Osteocyte (in vitro differentiated cells): ENCODE measurements at places on chromosomes 7 and 10.

- DNase-seq = no peak
Measured at GRCh38 chr7:583410-584121, 63.9 kb upstream of the PDGFA start.

DNA sequence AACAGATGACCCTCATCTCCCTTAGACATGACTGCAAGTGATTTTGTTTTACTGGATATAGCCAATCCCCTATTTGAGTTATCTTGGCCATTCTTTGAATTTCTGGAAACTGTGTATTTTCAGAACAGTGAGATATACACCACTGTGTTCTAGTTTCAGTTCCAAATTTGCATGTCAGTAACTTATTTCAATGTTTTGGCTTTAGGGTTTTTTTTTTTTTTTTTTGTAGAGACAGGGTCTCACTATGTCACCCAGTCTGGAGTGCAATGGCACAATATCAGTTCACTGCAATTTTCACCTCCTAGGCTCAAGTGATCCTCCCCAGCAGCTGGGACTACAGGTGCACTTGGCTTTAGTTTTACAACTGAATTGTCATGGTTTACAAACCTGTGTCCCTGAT lies 67.2 kb downstream of the ATAD1 start:
- DNase-seq = no peak

DNA sequence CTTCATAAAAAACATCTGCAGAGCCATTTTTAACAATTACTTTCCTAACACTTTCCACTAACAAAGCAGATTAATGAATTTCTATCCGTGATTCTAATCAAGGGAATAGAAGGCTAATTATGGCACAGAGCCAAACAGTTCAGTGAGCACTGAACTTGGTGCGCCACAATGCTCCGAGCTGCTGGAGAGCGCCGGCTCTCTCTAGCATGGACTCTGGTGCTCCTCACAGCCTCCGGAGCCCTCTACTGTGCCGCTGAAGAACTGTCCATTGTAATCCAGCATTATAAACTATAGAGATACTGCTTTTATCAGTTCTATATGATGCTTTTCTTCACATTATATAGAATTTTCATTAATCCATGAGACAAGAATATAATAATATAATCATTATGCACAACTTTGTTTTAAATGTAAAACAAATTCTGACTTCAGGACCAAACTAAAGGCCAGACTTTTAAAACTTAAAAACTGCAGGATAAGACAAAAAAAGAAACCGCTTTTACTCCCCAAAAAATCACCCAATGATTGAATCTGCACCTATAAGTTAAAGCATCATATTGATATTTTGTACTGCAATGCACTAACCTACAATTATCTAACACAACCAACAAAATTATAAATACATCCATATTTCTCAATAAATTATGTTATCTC lies 123.6 kb downstream of the RNF32 start:
- no peak for DNase-seq

- no peak for DNase-seq
Measured at GRCh38 chr7:55309040-55309991, 55.8 kb upstream of the LANCL2 start.

DNA sequence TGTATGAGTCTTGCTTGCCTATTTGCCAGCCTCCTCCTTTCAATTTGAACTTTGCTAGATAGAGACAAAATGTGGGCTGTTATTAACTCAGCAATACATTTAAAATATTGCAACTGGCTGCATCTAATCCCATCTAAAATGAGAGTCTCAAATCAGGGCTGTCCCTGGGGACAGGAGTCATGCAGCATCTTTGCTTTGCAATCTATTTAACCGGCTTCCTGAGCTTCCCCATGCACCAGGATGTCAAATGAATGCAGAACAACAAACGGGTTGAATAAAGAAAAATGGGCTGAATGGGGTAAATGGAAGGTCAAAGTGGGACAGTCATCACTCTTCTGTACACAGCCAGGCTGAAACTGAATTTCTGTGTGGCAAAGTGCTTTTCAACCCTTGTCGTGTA lies 89.2 kb downstream of the AOAH start:
- DNase-seq = no peak

- no peak for DNase-seq
Measured at GRCh38 chr10:103916254-103916653, 1.7 kb downstream of the STN1 start.

DNA sequence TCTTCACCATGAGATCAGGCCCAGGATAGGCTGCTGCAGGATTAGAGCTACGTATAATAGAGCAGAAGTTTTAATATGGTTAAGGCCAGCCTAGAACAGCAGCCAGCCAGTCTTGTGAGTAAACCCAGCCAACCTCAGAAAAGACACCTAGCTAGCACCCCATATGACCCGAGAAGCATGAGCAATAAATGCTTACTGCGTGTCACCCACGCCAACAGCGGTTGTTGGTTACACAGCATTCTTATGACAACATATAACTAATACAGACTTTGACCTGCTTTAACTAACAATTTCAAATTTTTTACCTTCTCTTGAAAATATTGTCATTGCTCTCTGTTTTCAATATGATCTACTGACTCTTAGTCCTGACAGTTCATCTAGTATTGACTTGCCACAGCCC lies 105.7 kb downstream of the HBP1 start:
- DNase-seq = no peak

DNA sequence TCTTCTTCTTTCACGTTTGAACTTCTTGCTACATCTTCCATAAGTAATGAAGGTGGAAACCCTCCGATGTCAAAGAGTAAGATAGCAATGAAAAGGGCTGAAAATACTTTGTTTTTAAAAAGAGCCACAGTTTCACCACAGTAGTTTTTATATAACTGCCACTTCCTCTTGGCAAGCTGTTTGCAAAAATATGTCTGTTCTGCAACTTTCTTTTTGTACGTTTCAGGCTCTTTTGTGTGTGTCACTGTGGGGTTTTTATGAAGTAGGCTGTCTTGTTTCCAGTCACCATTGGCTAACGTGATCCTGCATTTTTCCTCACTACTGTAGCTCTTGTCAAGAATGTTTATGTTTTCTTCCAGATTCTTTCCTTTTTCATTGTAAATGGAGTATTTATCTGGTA lies 55.6 kb downstream of the SLC16A9 start:
- no peak for DNase-seq

- no peak for DNase-seq
Measured at GRCh38 chr7:117165656-117166055, 157.2 kb downstream of the WNT2 start.

DNA sequence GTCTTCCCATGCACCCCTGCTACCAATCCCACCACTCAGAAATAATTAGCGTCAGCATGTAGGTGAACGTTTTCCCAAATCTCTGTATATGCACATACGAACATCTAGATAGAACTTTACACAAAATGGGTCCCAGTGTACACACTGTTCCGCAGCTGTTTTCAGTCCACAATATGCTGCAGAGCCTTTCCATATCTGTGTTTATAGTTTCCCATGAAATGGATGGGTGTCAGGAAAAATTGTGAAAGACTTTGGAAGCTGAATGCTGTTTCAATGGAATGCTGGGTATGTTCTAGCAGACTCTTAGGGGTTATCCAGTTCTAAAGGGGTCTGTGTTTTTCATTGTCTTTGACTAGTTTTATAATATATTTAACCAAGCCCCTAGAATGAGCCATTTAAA lies 13.8 kb downstream of the GRK5 start:
- DNase-seq = no peak

GRCh38 chr7:96304573-96304972 lies 17.3 kb downstream of the SLC25A13 start:
- no peak for DNase-seq

DNA sequence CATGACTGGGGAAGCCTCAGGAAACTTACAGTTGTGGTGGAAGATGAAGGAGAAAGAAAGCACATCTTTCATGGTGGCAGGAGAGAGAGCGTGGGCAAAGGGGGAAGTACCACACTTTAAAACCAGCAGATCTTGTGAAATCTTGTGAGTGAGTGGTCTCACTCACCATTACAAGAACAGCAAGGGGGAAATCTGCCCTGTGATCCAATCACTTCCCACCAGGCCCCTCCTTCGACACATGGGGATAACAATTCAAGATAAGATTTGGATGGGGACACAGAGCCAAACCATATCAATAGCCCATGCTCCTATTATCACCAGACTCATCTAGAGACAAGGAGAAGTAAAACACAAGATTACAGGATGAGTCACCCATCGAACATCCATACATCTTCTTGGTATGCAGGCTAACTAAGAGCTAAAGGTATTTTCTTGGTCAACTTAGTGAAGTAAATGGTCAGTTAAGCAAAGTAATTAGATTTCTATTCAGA lies 55.3 kb upstream of the YAE1 start:
- DNase-seq = no peak

GRCh38 chr10:25068152-25069058 lies 52.0 kb downstream of the THNSL1 start:
- DNase-seq = no peak

DNA sequence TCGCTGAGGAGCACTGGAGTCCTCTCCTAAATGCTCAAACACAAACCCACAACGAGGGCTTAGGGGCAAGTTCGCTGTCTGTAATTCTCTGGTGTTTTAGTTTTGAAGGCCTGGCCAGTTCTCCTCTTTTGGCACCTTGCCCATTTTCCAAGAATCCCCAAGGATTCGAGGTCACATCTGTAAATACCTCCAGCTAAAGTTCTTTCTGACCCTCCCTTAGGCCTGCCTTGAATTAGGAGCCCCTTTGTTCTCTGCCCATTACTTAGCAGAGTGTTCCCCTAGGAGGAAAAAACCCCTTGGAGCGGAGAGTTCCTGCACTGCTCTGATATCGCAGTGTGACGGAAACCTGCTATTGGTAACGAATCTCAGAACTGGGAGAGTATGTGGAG lies 743 bp upstream of the PYROXD2 start:
- no peak for DNase-seq

DNA sequence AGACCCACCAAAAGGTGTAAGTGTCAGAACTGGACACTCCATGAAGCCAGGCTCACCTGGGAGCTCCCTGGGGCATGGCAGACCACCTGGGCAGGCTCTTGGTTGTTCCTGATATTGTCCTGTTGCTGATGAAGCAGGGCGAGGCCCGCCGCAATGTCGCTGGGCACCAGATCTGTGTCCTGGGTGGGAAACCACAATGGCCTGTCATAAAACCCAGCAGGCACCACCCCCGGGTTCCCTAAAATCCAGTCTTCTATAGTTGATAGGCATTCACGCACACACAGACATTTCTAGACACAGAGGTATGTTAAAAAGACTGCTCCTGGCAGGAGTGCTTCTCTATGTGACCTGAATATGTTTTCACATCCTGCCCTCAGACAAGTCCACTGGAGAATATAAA lies 15.0 kb downstream of the DAGLB start:
- no peak for DNase-seq

DNA sequence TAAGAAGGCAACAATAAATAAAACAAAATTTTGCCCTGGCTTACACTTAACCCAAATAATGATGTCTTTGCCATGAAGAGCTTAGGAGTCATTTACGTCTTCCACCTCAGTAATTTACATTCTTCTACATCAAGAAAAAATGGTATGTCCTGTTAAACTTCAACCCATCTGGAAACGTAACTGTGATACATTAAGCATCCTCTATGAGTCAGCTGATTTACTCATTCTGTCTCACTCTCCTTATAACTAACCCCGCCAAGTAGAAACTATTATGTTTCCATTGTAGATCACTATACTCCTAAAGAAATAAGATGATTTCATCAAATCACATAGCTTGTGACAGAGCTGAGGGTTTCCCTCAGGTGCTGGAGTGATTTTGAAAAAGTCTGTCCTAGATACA lies 330.7 kb downstream of the CDC14C start:
- DNase-seq = no peak

GRCh38 chr7:149304006-149304405 lies 42.0 kb downstream of the ZNF783 start:
- DNase-seq = peak; percentile 57

DNA sequence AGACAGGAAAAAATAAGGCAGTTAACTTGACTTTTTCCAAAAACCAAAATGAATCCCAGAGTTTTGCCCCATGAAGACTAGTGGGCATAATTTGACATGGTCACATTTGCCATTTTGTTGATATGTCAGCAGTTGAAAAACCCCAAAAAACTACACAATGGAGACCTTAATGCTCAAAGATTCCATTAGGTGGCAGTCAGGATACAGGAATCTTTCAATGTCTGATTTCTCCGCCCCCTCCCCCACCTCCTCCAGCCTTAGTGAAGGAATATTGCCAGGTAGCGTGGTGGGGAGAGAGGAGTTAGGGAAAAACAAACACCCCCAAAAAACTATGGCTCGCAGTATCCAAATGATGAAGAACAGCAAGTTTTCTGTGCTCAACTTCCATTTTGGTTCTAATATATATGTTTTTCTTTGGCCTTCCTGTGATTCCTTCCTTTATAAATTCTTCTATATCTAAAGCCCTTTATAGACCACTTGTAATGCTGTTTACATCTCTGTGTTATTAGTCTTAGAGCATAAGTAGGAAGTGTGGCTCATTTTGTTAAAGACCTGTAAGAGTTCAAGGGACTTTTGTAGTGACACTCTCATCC lies 6.7 kb upstream of the SMNDC1 start:
- DNase-seq = no peak

DNA sequence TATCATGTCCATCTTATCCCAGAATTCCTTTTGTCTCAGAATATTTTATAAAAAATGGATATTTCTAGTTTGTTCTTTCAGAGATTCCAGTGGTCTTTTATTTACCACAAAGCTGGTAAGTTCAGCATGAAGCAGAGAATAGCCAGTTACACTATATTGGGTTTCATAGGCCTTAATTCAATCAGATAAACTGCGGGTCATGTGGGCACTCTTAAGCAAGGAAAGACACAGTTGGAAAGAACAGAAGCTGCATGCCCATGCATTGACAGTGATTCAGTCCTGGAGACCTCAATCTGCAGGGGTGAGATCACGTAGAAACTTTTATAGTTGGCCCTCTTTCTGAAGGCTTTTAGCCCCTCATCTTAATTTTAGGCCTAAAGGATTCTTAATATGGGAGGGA lies 281.3 kb upstream of the IGFBP3 start:
- no peak for DNase-seq

DNA sequence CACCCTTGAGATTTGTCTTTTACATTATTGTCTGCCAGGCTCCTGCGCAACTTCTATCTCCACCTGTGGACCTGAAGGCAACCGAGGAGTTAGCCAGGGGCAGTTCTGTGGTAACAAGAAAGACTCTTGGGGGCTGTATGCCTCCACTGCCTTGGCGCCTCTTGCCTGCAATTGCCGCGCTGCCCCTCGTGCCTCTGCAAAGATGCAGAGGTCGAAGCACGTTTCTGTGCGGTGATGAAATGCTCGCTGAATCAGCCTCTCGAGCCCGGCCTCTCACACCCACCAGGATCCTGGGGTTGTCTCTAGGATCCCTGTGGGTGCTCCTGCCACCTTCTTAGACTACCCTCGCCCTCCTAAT lies 486 bp upstream of the LHFPL3 start:
- no peak for DNase-seq

DNA sequence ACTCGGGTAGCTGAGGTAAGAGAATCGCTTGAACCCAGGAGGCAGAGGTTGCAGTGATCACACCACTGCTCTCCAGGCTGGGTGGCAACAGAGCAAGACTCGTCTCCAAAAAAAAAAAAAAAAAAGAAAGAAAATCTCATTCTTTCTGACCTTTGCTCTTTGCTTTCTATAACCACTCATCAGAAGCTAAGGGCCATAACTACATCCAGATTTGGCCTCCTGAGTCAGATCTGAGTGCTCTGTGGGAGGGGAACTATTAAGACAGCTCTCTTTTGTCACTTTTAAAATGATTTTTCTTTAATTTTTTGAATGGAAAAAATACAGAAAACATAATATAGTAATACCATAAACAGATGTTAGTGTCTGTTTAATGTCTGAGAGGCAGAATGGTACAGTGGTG lies 210.1 kb downstream of the KIAA1217 start:
- no peak for DNase-seq
